ENCODE measurements at places on chromosomes 1 and 21.
A peak's percentile ranks its signal among the peaks of the same experiment; 100 is the strongest.

DNA sequence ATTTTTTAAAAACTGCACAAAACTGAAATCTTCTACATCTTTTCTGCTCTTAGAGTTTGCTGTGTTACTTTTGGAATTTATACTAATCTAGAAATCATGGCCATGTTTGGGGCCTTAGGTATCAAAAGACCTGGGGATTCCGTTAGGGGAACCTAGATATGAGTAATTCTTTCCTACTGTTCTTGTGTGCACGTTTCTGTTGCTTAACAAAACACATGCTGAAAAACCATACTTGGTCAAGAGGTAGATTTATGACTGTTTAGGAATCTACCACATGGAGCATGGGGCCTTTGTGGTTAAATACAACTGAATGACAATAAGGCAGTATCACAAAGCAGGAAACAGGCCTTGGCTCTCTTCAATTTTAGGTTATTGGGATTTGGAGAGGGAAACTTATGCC lies 291.9 kb upstream of the USP25 start:
- DNase-seq, result no peak

DNA sequence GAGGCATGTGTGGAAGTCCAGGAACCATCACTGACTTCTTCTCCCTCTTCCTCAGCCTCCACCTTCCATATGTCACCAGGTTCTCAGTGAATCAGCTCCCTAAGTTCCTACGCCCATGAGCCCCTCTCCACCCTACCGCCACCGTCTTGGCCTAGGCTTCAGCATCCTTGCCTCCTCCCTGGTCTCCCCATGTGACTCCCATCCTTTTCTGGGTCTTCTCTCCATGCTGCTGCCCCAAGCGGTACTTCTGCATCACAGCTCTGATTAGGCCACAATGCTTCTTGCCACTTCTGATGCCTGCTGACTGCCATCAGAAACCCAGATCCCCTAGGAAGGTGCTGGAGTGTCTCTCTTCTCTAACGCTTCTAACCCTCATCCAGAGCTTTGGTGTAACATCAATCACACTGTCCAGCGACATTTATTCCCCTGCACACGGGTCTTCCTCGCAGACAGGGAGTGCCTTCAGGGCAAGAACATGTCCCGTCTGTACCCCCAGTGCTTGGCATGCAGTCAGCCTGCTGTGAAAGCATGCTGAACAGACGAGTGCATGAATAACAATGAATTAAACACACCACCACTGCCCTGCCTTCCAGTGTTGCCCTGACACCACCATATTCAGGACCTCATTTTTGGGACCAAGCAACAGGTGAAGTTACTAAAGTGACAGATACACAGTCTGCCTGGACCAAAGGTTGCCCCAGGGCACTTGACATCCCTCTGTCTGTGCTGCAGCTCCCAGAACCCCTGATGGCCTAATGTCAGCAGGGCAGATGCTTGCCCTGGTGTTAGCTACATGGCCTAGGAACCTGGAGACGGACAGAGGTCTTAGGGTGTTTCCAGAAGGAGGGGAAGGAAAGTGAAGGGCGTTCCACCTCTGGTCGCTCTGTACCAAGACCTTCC lies 158.7 kb upstream of the EDN2 start:
- no peak for DNase-seq

- peak; percentile 9 for DNase-seq
These were observed 22.2 kb downstream of the SLC25A33 start for GRCh38 chr1:9561429-9561828.

DNA sequence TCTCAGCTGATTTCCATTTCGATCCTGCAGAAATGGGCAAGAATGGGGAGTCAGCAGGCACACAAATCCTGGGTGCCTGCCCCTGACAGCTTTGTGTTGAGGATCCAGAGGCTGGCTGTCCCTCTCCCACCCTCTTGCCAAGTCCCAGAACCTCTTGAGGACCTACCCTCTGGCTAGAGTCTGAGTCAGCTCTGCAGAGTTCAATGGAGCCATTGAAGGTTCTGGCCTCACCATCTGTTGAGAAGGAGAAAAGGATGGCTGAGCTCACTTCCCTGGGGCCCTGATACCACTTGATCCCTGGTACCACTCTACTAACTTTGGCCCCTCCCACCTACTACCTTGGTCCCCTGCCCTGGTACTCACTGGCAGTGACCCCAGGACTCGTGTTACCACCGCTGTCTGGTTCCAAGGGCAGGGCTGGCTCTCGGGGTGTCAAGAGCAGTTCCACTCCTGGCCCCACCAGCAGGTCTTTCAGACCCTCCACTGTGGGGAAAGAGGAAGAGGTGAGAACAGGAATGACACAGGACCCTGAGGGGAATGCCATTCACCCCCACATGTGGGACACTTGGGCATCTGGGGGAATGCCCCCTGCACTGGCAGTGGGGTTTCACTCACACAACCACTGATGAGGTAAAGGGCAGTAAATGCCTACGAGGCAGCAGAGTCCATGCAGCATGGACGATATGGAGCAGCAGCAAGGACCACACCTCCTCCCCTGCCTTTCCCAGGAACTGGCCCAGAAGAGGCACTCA lies 10.5 kb downstream of the RXFP4 start:
- no peak for DNase-seq

DNA sequence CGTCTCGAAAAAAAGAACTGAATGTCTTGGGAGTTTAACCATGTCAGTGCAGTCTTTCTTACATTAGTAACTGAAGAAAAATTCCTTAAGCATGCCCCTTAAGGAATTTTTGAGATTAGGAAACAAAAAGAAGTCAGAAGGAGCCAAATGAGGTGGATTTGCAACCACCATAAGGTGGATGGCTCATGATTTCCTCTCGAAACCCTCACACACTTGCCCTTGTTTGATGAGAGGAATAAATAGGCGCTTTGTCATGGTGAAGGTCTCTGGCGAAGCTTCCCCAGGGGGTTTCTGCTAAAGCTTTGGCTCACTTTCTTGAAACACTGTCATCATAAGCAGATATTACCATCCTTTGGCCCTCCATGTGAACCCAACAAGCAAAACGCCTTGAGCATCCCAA lies 68.2 kb downstream of the POFUT2 start:
- no peak for DNase-seq

DNA sequence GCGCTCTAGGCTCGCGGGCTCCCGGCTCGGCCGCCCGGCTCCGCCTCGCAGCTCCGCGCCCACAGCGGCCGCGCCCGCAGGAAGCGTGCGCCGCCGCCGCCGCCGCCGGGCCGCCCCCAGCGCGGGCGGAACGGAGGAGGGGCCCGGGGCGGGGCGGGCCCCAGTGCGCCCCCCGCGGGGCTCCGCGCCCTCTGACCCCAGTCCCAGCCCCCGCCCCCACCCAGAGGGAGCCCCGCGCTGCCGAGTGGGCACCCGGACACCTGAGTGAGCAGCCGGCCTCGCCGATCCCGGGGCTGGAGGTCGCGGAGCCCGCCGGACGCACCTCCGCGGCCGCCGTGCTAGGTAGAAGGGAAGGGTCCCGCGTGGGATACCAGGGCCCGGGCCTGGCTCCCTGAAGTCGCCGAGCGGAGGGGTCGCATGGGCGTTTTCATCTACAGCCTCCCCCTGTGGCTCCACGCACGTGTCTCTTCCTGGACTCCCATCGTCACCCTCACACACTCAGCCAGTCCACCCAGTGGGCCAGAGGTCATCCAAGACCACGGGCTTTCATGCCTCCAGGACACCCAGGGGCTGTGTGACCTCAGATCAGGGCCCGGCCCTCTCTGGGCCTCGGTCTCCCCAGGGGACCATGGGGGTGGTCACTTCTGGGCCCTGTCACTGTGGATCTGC lies at the start of gene SDC3:
Gene SDC3, minus strand, starts transcription at position 63 of the 669 bp plus-strand sequence. CDS start 172 bp downstream, outside the sequence.
- DNase-seq, result no peak

DNA sequence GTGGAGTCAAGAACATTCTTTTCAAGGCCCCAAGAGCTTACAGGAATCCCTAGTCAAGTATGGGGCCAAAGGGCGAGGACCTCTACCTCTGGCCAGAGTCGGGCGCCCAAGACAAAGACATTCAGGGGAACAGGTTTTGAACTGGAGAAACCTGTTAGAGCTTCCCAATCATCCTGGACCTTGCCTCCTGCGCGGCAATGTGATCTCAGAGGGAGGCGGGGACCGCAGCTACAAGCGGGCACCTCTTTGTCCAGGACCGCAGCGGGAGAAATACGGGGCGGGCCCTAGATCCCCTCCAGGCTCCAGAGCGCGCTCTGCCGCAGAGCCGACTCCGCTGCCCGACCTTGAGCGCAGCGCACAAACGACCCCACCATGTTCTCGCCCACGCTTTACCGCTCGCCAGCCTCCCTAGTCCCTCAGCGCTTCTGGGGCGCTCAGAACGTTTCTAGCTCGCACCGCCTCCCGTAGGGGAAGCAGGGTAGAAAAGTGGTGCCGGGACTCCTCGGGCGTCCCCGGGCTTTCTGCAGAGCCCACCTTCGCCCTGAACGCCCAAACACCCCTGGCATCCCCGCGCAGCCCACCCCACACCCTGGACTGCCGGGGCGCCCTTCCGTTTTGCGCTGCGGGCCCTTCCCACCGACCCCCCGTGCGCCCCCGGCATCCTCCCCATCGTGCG lies 28.1 kb downstream of the RABIF start:
- DNase-seq, result no peak

- no peak for DNase-seq
These were observed 10.1 kb downstream of the CASP9 start for GRCh38 chr1:15513919-15514318.

GRCh38 chr1:191851799-191852595 lies 306.3 kb upstream of the RGS18 start:
- DNase-seq, result no peak

GRCh38 chr1:174426153-174426552 lies 21.6 kb upstream of the GPR52 start:
- DNase-seq, result no peak

DNA sequence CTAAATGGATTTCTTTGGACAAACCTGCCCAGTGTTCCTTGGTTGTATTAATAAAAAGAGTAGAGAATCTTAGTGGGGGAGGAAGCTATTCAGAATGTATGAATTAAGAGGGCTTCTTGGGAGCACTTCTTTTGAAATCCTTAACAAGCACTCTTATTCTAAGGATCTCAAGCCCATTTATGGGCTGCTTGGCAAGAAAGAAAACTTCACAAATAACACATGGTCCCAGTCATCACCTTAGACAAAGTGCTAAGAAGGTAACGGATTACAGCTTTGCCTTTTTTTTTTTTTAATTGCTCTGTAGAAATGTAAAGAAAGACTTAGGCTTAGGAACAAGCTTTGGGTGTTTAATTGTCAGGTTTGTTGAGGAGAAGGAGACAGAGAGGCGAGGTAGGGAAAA lies 76.6 kb upstream of the IPO9 start:
- no peak for DNase-seq

- no peak for DNase-seq
These were observed 102.0 kb upstream of the CHODL start for GRCh38 chr21:18142655-18143054.

DNA sequence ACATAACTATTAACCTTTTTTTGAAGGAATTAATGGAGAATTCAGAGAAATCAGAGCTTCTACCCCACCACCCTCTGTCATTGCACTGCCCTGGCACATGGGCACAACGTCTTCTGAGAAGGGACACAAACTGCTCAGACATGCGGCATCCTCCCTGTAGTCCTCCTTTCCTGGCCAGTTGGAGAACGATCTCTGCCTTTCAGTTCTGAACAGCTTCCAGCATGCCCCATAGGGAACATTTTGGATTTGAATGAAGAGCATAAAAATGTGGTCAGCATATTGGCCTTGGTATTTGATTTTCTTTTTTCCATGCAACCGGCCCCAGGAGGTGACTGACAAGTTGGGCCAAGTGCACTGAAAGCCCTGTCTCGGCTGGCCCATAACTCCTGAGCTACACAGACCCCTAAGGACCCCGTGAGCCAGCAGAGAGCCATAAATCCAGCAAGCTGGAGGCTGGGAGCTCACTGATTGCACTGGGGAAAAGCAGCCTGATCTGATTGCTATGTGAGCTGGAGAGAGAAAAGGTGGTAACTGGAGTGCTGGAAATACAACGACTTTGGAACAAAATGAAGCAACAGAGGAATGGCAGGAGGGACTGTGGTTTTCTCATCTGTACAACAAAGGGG lies 10.9 kb upstream of the BLACAT1 start:
- no peak for DNase-seq

GRCh38 chr1:18557621-18558465 lies 72.8 kb upstream of the PAX7 start:
- DNase-seq, result no peak

GRCh38 chr1:212162635-212163034 lies 122.6 kb upstream of the PPP2R5A start:
- DNase-seq, result no peak

- no peak for DNase-seq
These were observed 47.5 kb upstream of the A3GALT2 start for GRCh38 chr1:33368431-33368830.

DNA sequence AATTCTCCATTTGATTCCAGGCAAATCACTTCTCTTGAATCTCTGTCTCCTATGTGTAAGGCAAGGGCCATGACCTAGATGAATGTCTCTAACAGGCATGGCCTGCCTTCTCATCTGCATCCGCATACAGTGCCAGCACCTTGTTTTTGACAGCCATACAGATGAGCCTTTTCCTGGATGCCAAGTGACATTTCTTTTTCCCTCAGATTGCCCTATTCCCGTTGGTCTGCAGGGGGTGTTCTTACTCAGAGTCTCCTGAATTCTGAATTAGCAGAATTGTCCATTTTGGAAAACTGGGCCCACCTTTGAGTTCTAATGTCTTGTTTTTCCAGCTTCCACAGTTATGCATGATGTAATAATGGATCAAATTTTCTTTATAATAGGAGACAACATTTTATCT lies 88.0 kb upstream of the ADAR start:
- no peak for DNase-seq

GRCh38 chr1:104745875-104746274 lies 996.2 kb downstream of the AMY1C start:
- DNase-seq, result no peak

GRCh38 chr1:241918879-241919278 lies 38.7 kb upstream of the BECN2 start:
- no peak for DNase-seq

GRCh38 chr21:34701726-34702125 lies 32.9 kb downstream of the CLIC6 start:
- no peak for DNase-seq

DNA sequence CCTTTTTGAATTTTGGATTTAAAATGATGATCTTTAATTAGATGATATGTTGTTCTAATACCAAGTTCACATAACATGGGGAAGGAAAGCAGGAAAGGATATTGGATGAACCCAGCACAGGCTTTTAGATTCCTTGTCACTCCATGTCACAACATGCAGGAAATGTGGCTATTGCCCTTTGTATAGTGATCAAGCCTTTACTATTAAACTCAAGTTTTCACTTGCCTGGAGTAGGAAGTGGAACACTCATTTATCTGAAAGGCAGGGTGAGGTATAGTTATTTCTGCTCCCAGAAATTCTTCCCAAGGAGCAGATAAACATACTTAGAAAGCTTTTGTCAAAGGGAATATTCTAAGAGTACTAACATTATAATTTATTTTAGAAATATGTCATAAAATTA lies 37.2 kb upstream of the BCAS2 start:
- DNase-seq, result no peak

- DNase-seq, result no peak
These were observed 994.6 kb upstream of the PRMT6 start for GRCh38 chr1:106061586-106062495.
